ENCODE measurements at places on chromosomes 6 and 20.

GRCh38 chr6:71651636-71652035, 234.7 kb upstream of the RIMS1 start:
- DNase-seq, result no peak

DNA sequence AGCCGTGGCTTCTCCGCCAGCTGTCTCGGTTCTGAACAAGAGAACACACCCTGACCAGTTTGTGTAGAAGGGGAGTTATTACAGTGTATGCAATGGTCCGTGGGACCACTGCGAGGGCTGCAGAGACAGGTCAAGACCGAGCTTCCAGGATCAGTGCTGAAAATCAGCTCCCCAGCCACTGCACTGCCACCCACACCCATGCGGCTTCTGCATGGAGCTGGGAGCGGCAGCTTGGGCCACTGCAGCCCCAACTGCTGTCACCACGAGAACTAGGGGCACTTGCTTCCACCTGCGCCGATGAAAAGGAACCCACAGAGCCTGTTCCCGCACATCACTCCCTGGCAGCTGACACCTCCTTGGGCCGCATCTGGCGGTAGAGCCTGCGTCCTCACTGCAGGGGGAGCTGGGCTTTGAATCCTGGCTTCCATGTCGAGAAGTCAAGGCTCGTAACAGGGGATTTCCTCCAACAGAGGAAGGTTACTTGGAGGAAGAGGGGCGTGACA, 56.2 kb downstream of the TMEM242 start:
- no peak for DNase-seq

- no peak for DNase-seq
These were observed 66.4 kb upstream of the FABP7 start for GRCh38 chr6:122713138-122713537.

- DNase-seq, result no peak
These were observed 103.7 kb upstream of the SOX4 start for GRCh38 chr6:21489826-21490225.

DNA sequence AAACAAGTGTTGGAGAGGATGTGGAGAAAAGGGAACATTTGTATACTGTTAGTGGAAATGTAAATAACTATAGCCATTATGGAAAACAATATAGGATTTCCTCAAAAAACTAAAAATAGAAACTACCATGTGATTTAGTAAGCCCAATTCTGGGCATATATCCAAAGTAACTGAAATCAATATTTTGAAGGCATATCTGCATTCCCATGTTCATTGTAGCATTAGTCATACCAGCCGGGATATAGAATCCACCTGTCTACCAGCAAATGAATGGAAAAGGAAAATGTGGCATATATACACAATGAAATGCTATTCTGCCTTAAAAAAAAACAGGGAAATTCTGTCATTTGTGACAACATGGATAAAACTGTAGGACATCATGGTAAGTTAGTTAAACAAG, 15.3 kb upstream of the C6orf58 start:
- DNase-seq, result no peak

DNA sequence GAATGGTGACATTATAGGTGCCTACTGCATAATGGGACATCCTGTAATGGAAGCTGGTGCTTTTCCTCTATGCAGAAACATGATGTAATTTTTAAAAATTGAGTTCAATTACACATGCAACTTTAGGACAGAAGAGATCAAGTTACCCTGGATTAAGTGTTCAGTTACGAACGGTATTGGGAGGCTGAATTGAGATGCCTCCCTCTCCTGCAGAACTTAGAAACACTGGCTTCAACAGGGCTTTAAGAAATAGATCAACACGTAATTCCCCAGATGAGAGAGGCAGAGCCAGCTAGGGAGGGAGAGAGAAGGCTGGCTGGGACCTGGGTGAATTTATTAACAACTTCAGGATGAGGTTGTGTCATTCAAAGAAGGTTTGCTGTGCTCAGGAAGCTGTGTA, 232.8 kb downstream of the CDH26 start:
- DNase-seq, result no peak

- DNase-seq, result no peak
These were observed 120.4 kb downstream of the KHDC1L start for GRCh38 chr6:73104921-73105320.

DNA sequence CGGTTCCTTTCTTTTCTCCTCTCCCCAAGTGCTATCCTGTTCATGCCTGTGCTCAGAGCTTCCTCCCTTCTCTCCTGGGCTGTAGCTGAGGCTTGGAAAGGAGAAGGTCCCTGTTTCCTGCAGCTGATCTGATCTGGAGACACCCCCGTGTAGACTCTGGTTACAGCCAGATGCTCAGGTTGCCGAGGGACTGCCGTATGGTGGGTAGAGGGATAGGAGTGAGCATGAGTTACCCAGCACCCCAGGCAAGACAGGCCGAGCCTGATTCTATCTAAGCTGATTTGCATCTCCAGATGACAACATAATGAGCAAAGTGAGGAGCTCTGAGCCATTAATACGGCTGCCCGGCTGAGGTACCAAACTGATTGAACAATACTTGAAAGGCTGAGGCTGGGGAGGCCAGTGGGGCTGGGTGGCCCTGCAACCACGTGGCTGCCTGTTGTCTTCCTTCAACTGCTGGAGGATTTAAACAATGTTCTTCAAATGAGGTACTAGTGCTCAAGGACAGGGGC, 91.8 kb downstream of the ASXL1 start:
- no peak for DNase-seq

DNA sequence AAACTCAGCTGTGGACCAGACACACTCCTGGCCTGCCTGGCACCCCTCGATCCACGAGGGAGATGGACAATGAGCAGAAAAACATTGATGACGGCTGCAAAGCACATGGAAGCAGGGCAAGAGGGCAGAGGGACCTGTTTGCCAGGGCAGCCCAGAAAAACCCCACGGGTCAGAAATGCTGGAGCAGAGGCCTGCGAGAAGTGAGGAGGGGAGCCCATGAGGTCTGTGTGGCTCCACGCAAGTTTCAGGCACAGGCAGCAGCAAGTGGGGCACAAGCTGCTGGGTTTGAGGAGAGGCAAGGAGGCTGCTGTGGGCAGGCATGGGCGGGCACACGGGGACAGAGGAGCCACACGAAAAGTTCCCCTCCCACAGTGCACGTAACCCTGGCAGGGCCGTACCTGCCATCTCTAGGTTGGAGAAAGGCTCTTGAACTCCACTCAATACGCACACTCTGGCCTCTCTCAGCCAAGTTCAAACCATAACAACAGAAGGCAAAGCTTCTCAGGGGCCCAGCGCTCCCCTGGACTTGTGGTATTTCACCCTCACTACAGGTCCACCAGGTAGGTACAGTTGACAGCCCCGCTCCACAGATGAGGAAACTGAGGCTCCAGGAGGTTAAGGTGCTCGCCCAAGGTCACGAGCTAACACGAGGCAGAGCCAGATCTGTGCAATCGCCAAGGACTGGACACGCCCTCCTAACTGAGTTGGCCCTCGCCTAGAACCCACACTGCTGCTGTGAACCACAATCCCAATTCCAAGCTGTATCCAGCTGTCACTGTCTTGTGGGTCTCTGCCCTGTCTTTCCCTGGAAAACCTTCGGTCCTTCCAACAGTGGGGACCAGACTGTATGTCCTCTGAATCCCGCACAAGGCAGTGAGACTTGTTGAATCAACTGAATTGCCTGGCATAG, 108.2 kb downstream of the NOL4L start:
- DNase-seq, result no peak

DNA sequence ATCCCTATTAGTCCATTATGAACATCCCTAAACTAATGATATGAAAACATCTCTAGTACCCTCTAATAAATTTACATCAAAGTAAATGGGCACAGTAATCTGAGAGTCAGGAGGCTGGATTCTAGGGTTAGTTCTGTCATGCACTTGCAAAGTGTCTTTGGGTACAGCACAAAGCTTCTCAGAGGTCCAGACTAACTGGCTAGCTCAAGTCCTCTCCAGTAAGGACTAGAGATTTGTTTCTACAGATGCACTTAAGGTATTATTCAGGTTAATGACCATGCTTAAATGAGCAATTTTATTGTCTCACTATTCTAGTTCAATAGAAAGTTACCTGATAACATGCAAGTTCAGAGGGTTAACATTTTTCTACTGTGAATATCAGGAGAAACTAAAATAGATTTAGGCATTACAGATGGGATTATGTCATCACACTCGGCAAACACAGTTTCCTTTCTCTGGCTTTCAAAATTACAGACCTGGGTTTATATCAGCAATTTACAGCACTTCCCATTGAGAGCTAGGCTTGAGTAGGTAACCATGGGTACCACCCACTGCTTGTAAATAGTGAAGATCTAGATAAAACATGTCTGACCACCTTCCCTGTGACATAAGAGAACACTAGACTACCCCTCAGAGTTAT, 402.9 kb upstream of the RUNX2 start:
- no peak for DNase-seq

DNA sequence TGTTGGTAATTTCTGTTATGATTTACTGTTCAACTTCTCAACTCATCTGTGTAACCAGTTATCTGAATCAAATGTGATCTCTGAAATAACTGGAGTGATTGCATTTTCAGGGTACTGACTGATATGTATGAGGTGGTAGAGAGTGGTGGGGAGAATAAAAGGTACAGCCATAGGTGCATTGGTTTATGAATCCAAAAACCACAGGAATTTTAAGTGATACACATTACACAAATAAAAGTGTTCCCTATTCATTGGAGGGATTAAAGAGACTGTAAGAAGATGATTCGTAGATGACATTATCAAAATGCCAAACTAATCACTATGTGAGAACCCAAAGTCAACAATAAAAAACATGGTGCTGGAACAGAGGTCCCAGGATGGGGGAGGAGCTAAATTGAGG, 158.7 kb upstream of the RSPO3 start:
- no peak for DNase-seq

DNA sequence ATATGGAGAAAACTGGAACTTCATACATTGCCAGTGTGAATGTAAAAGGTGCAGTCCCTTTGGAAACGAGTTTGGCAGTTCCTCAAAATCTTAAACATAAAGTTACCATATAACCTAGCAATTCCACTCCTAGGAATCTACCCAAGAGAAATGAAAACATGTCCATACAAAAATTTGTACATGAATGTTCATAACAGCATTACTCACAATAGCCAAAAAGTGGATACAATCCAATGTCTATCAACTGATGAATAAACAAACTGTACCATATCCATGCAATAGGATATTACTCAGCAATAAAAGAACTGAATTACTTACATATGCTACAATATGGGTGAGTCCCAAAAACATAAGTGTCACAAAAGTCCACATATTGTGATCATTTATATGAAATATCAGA, 48.7 kb upstream of the ERVFRD-1 start:
- DNase-seq, result no peak

GRCh38 chr6:105302617-105303128, 100.2 kb downstream of the PREP start:
- no peak for DNase-seq

DNA sequence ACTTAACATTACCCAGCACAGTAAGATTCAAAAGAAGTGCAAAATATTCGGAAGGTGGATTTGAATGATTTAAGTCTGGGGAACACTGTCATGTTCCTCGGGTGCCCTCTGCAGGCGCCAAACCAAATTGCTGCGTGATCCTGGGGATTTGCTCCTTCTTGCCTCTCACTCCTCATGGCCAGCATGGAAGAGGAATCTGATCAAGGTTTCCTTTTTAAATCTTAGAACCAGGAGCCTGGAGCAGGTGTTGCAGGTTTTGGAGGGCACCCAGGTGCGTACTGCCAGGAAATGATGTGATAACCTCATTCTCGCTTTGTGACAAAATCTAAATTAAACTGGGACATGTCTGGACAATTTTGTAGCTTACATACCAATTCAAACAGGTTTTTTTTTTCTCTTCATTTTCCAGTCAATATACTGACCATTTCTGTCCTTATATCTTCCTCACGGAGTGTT, 8.1 kb upstream of the PFDN4 start:
- DNase-seq, result peak; percentile 76

GRCh38 chr6:44685213-44685612, 297.7 kb downstream of the CDC5L start:
- DNase-seq, result no peak

DNA sequence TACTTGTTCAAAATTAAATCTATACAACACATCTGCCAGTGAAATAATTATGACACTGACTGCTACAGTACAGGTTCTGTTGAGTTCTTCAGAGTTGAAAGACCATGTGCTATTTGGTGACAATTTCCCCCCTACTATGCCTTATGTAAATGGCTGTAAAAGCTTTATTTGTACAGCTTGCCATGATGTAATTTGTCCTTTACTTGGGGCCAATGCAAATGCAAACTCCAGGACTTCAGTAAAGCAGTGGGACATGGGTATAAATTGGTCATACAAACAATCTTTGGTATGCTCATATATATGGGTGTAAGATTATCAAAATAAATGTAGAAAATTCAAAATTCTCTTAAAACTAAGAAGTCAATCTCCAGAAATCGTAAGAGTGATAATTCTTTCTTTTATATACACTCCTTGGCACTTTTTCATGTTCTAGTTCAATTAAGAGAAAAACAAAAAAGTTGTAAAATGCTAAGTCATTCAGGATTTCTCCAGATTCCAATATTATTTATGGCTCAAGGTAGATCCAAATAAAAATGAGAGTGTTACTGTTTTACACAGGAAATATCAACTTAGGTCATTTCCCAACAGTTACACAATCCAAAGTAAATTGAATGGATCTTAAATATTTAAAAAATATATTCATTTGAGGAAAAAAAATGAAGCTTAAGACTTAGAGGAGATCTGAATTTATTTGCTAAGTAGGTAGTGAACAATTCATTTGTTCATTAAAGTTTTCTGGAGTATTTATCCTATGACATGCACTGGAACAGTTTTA, 1310.5 kb upstream of the CITED2 start:
- no peak for DNase-seq

- DNase-seq, result peak; percentile 94
These were observed at the start of gene FAM135A for GRCh38 chr6:70413114-70413991. FAM135A (plus strand) TSS chr6:70413508; CDS start chr6:70428343, 14,835 bp downstream.

DNA sequence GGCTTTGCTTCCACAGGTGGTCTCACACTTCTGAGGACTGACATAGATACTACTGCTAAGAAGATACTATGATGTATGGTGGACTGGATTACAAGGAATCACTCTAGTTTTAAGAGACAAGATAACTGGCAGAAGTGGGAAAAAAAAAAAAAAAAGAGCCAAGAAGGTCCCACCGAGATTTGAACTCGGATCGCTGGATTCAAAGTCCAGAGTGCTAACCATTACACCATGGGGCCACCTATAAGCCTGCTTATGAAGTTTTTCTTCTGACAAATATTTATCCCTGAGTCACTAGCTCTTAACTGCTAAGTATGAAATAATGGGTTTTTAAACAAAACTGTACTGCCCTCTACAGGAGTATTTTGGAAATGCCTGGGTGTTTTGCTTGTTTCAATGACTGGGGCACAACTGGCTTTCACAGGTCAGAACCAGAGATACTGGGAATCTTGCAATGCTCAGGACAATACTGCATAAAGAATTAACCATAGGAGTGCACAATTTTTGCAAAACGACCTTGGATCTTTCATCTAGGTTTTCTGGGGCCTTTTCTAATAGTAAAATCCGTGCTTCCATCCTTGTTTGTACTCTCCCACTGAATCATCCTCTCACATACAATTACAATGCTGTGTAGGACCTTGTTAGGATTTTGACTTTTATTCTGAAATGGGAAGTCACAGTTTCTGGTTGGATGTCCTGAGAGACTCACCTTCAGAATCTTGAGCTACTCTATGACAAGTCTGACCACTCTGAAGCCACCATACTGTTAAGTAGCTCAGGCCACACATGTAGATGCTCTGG, 116.3 kb downstream of the OR2B2 start:
- DNase-seq, result no peak

All from stimulated activated CD4-positive, alpha-beta T cell treated with anti-CD3 and anti-CD28 coated beads, Interleukin-12 subunit alpha, Interleukin-12 subunit beta, amount 100 ng/mL, for 48 hours (primary cell).